Fibroblast of skin of left biceps (primary cell): ENCODE measurements at places on chromosomes 16 and 17.

DNA sequence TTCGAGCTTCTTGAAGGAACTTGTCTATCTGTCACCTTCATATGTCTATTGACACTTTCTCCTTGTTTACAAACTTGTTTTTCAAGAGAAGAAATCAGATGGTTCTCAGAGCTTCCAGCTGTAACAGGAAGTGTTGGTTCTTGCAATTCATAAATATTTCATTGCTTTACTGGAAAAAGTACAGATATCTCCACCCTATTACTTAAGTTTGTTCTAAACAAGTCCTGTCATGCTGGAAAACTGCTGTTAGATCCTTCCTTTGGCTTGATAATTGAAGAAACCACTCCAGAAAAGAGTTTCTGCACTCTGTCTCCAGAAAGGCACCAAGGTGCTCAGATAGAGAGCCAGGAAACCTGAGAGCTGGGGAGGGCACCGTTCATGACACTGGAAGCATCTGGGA is 181.6 kb downstream of the DNAH9 start:
- no peak for DNase-seq

DNA sequence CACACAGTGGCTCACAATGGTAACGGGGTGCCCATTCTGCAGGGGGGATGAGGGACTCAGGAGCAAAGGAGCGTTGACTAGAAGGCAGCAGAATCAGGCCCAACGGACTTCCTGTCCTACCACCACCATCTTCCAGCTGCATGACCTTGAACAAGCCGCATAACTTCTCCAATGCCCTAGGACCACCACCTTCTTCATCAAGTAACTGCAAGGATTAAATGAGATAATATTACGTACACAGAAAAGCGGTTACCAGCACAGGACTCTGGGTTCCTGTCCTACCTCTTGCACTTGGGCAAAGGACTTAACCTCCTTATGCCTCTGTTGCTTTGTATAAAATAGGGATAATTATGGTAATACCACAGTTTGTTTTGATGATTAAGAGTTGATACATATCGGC is 4.7 kb downstream of the ASPHD1 start:
- no peak for DNase-seq

DNA sequence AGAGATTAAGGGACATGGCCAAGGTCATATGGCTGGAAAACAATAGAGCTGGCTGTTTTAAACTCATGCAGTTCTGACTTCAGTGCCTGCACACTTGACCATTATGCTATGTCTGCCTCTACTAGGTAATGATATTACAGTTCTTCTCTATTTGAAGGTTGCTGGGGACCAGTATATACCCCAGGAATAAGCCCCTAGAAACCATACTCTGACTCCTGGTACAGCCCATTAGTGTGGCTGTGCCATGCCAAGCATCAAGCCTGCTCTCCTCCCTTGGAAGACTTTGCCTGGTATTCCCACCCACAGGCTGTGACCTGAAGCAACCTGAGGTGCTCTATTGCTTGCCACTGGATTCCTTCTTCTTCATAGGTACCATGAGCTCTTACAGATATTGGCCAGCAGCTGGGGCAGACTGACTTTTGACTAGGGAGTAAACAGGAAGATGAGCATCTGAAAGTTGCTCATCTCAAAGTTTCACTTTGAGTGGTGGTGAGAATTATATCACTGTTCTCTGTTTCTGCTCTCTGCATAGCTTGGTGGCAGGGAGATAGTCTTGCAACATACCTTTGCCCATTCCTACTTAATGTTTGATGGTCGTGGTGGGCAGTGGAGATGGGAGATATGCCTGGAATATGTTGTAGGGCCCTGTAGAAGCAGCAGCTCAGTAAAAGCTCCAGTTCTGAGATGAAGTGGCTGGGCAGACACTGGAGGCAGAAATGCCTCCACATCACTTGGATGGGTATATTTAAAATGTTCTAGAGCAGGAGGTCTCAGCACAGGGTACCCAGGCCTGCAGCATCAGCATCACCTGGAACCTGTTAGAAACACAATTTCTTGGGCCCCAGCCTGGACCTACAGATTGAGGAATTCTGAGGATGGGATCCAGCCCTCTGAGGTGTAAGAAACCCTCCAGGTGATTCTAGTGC is 274.7 kb downstream of the HS3ST4 start:
- DNase-seq, result no peak

DNA sequence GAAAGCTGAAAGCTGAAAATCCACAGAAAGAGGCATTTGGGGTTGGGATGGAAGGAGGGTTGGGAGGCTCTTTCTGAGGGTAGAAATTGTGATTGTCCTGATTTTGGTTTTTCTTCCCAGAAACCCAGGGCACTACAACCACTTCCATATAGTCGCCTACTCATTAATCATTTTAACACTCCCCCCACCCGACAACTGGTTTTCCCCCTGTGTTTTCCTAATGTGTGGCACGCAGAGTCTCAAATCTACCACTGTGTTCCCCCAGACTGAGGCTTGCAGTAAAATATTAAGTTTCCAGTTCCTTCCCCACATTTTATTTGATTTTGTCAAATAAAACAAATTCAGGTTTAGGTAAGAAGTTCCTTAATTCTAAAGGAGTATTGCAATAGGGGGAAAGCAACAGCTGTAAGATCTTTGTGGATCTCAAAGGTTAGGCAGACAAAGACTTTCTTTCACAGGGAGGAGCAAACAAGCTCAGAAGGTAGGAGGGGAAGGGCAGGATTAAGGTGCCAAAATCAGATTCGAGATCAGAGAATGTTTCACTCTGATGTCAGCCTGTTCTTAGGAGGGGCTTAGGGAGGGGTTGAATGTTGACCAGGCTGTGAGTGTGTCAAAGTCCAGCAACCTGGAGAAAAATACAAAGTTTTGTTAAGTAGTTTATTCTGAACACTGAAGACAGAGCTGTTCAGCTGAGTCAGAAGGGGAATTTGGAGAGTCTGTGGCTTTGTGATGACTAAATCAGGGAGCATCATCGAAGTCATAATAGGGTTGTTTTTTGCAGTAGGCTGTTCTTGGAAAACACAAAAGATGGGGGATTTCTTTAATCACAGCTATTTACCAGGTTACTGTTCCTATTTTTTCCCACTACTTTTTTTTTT is 3.6 kb downstream of the ZNF267 start:
- no peak for DNase-seq

GRCh38 chr17:68047153-68047846 is 11.8 kb downstream of the KPNA2 start:
- DNase-seq, result no peak

DNA sequence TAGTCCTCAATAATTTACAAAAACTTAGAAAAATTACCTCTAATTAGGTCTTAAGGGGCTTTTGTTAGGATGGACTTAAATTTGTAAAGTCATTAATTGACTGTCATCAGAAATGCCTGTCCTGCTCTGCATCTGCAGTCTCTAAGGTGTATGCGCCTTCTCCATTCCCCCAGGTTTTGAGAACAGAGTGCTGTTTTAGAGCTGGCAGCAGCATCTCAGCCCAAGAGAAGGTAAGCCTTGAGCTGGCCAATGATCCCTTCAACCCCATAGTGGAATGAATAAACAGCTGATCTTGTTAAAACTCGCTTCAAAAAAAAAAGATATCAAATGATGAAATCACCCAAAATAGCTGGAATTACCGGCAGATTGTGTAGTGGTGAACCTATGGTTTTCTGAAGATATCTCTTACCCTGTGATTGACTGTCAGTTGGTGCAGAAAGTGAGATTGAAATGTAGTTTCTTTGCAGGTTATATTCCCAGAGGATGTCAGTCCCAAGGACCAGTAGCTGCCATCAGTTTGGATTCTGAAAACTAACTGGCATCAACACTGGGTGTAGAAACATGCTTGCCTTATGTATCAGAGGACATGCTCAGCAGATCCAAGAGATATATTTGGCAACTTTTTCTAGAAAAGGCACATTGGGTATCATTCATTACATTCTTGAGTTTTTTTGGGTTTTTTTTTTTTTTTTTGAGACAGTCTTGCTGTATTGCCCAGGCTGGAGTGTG is 25.7 kb downstream of the TRPV2 start:
- no peak for DNase-seq

GRCh38 chr17:21294321-21295035 is 10.0 kb downstream of the MAP2K3 start:
- DNase-seq, result no peak

- no peak for DNase-seq
These were observed 21.7 kb downstream of the IL4R start for GRCh38 chr16:27335349-27336053.

- no peak for DNase-seq
These were observed 1.8 kb upstream of the RILP start for GRCh38 chr17:1651559-1651844.

- no peak for DNase-seq
These were observed 621 bp downstream of the KCNJ2 start for GRCh38 chr17:70169709-70170597.
